Osteocyte (in vitro differentiated cells): ENCODE measurements at places on chromosomes 12 and 14. TPM values are rescaled to one million over a fixed set of nuclear protein-coding genes. Genes with fewer than 3 reads are reported as not detected.

Gene YAF2
- total RNA-seq: 29.6 and 36.7 TPM in 2 replicates

DNA sequence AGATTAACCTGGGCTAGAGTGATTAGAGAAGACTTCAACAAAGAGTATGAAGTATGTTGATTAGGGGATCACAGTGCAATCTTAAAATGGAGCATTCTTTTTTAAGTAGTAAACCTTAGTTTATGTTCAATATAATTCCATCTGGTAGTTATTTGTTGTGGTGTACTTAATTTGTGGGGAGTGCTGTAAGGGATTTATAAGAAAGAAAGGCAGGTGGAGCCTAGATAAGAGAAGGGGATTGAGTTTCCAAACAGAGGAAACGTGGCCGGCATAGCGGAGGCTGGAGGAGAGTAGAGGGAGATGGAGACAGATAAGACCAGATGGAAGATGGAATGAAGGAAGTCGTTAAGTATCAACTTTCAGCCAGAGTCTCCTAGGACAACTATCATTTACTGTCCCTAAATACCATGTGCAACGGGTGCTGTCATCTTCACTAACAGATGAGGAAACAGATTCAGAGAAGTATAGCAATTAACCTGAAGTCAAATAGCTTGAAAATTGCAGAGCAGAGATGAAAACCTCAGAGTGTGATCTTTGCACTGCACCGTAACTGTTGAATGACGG is 38.1 kb downstream of the GOLGA5 start:
- no peaks in the 10 kb centered on the region for H3K27me3 ChIP-seq
- H3K4me3 ChIP-seq: no peak overlapping the region
- DNase-seq: no peak
- H3K4me1 ChIP-seq: no peaks in the 10 kb centered on the region
- H3K36me3 ChIP-seq: peaks cover 51% of the 10 kb centered on the region
- no peak overlapping the region for H3K27ac ChIP-seq

GRCh38 chr14:60169722-60170121 is 4.5 kb upstream of the DHRS7 start:
- H3K27ac ChIP-seq: no peak overlapping the region
- DNase-seq: no peak
- H3K4me1 ChIP-seq: peaks cover 13% of the 10 kb centered on the region
- H3K27me3 ChIP-seq: peaks cover 2% of the 10 kb centered on the region
- H3K4me3 ChIP-seq: no peak overlapping the region

Gene IFNG
- total RNA-seq: not detected in 2 replicates

DNA sequence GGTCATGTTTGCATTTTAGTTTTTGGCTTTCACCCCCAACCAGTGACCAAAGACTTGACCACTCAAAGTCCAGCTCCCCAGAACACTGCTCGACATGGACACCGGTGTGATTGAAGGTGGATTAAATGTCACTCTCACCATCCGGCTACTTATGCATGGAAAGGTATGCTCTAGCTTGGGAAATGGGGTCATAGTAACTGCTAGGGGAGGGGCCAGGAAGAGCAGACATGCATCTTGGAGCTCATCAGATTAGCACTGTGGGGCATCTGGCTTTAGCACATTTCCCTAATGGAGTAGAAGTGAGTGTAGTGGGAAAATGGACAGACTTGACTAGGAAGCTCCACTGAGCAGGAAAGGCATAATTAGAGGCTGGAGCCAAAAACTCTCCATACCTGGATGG is 2.8 kb downstream of the PCBP2 start:
- H3K27ac ChIP-seq: peak overlapping the region; percentile 45
- no peaks in the 10 kb centered on the region for H3K27me3 ChIP-seq
- H3K36me3 ChIP-seq: peaks cover 40% of the 10 kb centered on the region
- H3K4me3 ChIP-seq: peak overlapping the region; percentile 98
- peaks cover 23% of the 10 kb centered on the region for H3K4me1 ChIP-seq
- DNase-seq: no peak

Gene RITA1
- total RNA-seq: 19.9 and 20.5 TPM in 2 replicates

DNA sequence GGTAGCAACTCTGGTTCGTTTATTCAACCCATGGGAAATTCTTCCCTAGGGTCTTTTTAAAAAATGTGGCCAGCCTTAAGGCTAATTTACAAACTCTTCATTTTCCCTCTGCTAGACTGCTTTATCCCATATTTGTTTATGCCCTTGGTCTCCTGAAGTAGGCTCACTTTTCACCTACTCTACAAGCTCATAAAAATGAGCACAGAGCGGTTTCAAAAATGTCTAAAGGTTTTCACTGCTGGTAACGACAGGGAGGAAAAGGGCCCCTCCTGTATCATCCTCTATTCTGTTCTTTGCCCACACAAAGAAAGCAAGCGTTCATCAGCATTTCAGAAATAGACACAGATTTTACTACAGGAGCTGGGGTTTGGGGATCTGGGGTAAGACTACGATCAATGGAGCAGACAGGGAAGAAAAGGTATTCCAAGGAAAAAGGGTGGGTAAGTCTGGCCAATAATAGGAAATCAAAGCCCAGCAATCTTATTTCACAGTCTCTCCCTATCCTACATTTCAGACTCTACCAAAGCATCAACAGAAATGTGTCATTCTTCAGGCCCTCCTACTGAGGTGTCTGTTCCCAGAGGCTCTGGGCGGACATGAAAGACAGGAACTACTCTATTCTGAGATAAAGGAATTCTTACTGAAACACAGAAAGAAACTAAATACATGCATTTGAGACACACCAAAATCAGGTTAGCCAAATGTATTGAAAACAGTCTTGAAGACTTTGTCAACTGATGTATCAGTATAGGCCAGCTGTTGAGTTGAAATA is 86.4 kb downstream of the SPPL3 start:
- peak overlapping the region; percentile 45 for H3K27ac ChIP-seq
- no peaks in the 10 kb centered on the region for H3K27me3 ChIP-seq
- H3K36me3 ChIP-seq: no peaks in the 10 kb centered on the region

- H3K4me3 ChIP-seq: no peak overlapping the region
- H3K27ac ChIP-seq: no peak overlapping the region
- H3K27me3 ChIP-seq: peaks cover 87% of the 10 kb centered on the region
- peaks cover 12% of the 10 kb centered on the region for H3K4me1 ChIP-seq
- no peaks in the 10 kb centered on the region for H3K36me3 ChIP-seq
- DNase-seq: no peak
Measured at GRCh38 chr12:54025499-54026405, 2.5 kb upstream of the HOXC6 start.

Gene CPM
- 0.21 and 1.0 TPM in 2 replicates for total RNA-seq

GRCh38 chr14:21748869-21749303 is 75.3 kb upstream of the OR4E1 start:
- no peaks in the 10 kb centered on the region for H3K36me3 ChIP-seq
- no peak overlapping the region for H3K4me3 ChIP-seq
- peaks cover 20% of the 10 kb centered on the region for H3K27me3 ChIP-seq
- DNase-seq: no peak
- no peak overlapping the region for H3K27ac ChIP-seq
- H3K4me1 ChIP-seq: no peaks in the 10 kb centered on the region

DNA sequence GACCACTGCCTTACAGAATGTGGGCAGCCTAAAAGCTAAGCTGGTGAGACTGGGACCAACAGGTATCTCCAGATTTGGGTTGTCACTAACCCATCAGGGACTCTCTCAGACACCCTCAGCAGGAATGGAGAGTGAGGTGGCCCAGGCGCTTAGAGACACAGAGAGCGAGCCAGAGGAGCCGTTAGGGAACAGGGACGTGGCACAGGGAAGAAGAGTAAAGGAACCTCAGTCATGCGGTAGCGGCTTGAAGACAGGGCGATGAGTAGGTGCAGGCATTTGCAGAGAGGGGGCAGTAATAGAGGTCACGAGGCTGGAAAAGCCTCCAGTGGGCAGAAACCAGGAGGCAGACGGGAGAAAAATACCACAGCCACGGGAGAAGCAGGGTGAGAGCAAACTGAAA is 158.0 kb upstream of the CCND2 start:
- no peak overlapping the region for H3K27ac ChIP-seq
- H3K27me3 ChIP-seq: peaks cover 2% of the 10 kb centered on the region
- peak; percentile 62 for DNase-seq
- H3K36me3 ChIP-seq: no peaks in the 10 kb centered on the region
- H3K4me3 ChIP-seq: no peak overlapping the region
- peaks cover 4% of the 10 kb centered on the region for H3K4me1 ChIP-seq

Gene SMIM41
- total RNA-seq: not detected in 2 replicates

DNA sequence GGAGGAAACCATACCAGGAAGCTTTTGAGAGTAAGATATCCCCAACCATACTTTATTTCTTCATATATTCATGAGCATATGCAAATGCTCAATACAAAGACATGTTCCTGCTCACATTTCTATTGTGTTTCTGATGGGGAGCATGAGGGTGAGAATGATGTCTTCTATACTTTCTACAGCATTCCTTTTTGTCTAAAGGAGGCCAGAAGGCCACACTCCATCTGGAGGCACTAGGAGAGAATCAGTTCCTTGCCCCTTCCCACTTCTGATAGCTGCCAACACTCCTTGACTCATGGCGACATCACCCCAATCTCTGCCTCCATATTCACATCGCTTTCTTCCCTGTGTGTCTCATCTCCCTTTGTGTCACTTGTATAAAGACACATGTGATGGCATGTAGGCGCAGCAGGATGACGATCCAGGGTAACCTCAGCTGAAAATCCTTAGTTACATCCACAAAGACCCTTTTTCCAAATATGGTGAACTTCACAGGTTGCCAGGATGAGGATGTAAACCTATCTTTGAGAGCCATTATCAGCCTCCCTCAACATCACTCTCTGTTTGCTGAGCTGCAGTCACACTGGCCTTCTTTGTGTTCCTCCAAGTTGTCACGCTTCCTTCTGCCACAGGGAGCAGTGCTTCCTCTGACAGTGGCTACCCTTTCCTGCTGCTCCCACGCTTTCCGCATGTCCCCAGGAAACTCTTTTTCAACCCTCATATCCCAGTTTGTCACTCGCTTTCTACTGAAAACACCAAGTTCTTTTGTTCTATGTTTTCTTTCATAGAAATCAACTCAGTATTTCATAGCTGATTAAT is 96.9 kb downstream of the STXBP6 start:
- no peak overlapping the region for H3K4me3 ChIP-seq
- H3K36me3 ChIP-seq: no peaks in the 10 kb centered on the region
- no peak overlapping the region for H3K27ac ChIP-seq
- peaks cover 45% of the 10 kb centered on the region for H3K4me1 ChIP-seq

GRCh38 chr12:11661491-11662089 is 12.1 kb downstream of the ETV6 start:
- no peak overlapping the region for H3K27ac ChIP-seq
- H3K36me3 ChIP-seq: peaks cover 16% of the 10 kb centered on the region
- peaks cover 30% of the 10 kb centered on the region for H3K4me1 ChIP-seq

DNA sequence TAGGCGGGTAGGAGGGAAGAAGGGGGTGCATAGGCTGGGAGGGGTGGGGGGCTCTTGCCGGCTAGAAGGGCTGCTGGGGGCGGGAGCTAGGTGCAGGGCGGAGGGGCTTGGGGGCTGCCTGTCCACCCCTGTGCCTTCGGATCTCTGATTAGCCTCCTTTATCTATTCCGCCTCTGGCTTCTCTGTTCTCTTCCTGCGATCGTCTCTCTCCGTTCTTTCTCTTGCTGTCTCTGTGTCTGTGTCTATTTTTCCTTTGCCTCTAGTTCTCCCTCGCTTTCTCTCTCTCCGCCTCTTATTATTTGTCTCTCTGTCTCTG is 166.7 kb upstream of the LHX5 start:
- H3K27me3 ChIP-seq: peaks cover 30% of the 10 kb centered on the region
- H3K36me3 ChIP-seq: no peaks in the 10 kb centered on the region

Gene RIPK3
- 0.78 and 1.3 TPM in 2 replicates for total RNA-seq

DNA sequence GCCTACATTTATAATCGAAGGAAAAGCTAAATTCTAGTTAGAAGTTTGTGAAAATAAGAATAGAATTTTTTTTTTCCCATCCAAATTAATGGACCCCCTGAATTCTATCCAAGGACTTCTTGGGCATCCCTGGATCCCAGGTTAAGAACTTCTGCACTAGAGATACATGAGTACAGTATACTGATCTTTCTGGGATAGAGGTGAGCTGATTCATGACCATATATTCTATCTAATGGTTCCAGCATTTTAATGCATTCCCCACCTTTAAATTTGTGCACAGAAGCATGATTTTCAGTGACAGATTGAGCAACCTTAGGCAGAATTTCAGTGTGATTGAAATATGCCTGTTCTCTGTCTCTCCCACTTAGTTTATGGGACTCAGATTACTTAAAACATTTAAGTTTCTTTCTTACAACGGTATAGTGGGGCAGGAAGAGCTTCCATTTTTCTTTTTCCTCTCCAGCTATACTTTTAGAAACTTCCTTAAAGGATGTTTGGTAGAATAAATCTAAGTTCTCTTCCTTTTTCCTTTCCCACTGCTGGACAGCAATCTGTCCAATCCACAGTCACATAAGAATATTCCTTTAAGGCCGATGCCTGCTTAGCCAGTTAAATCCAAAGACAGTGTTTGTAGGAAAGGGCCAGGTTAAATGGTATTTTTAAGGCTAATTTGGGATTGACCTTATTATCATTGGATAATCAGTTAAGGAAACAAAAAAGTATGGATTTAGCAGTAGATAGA is 6.7 kb downstream of the MDM2 start:
- peaks cover 41% of the 10 kb centered on the region for H3K36me3 ChIP-seq
- no peaks in the 10 kb centered on the region for H3K27me3 ChIP-seq
- DNase-seq: no peak
- H3K4me3 ChIP-seq: no peak overlapping the region
- peaks cover 31% of the 10 kb centered on the region for H3K4me1 ChIP-seq

Gene ETNK1
- total RNA-seq: 52.2 and 63.0 TPM in 2 replicates

- no peak for DNase-seq
- no peak overlapping the region for H3K4me3 ChIP-seq
- H3K4me1 ChIP-seq: peaks cover 6% of the 10 kb centered on the region
- no peak overlapping the region for H3K27ac ChIP-seq
Measured at GRCh38 chr14:70655110-70655826, 13.6 kb downstream of the TTC9 start.

DNA sequence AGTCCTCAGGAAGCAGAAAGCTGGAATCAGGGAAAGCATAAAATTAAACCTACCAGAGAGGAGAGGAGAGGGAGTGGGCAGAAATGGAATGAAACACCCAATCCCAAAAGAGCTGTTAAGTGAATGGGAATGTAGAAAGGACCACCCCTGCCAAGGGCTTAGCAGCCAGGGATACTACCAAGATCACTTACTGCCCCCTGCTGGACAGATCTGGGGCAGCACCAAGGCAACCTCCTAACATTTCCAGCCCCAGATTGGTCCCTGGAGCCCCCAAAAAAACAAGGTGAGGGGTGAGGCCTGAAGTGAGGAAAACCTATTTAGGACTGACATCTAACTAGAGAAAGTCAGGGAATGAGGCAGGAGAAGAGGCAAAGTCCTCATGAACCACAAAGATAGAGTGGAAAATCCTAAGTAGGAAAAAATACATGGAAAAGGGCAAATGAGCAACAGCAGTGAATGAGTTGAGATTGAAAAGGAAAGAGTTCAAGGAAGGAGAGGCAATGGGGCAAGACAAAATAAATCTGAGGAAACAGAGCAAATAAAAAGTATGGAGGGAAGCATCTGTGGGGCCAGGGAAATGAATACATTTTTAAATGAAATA is 11.2 kb upstream of the FKBP11 start:
- H3K4me1 ChIP-seq: peaks cover 3% of the 10 kb centered on the region
- peak; percentile 92 for DNase-seq
- H3K36me3 ChIP-seq: peaks cover 31% of the 10 kb centered on the region
- H3K27me3 ChIP-seq: no peaks in the 10 kb centered on the region
- no peak overlapping the region for H3K27ac ChIP-seq

Gene ZFHX2
- total RNA-seq: 3.8 and 5.7 TPM in 2 replicates

- H3K27ac ChIP-seq: peak overlapping the region; percentile 66
- DNase-seq: no peak
- H3K4me3 ChIP-seq: peak overlapping the region; percentile 77
- no peaks in the 10 kb centered on the region for H3K36me3 ChIP-seq
Measured at GRCh38 chr14:50943261-50943942, 881 bp downstream of the PYGL start.
